Stomach (tissue), 19 donors: ENCODE measurements at places on chromosomes 5 and 9.

DNA sequence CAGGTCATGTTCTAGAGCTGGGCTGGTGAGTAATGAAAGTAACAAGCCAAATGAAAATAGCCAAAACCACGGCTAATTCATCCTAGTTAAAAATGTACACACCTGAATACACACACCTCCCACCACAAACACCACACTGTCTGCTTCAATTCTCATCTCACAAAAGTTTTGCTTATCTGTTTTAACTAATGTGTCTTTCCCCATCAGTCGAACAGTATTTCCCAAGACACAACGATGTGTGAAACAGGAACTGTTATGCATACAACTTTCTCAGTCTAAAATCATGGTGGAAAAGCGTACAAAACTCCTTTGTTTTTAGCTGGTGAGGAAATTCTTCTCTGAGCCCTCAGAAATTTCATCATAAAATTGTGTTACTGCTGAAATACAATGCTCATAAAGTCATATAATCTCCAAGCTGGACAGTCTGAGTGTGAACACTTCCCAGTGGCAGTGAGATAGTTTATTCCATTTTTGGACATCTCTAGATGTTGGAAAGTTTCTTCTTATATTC, 242.4 kb downstream of the EFNA5 start:
- DNase-seq, result no peak

- DNase-seq, result no peak
Observed at GRCh38 chr5:35438288-35438687, 179.4 kb upstream of the SPEF2 start.

- no peak for DNase-seq
Observed at GRCh38 chr9:68933434-68934328, 80.2 kb downstream of the PRKACG start.

DNA sequence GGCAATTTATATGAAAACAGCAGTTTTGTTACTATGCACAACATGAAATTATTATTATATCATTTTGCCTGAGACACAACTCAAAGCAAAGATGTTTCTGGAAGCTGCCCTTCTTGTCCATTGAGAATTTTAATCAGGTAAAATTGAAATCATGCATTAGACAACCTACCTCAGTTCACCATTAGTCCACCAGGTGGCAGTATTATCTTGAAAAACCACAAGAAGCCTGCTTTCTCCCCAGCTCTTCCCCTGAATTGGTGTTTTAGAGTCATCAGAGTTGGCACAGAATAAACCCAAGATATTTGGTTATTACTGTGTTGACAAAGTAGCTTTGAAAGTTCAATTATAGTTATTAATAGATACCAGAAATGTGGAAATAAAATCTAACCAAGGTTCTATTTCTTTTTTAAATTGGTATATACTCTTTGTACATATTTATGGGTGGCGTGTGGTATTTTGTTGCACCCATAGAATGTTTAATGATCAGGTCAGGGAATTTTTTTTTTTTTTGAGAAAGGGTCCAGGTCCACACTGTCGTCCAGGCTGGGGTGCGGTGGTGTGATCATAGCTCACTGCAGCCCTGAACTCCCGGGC, 25.7 kb downstream of the UTP15 start:
- DNase-seq, result peak; percentile 90

DNA sequence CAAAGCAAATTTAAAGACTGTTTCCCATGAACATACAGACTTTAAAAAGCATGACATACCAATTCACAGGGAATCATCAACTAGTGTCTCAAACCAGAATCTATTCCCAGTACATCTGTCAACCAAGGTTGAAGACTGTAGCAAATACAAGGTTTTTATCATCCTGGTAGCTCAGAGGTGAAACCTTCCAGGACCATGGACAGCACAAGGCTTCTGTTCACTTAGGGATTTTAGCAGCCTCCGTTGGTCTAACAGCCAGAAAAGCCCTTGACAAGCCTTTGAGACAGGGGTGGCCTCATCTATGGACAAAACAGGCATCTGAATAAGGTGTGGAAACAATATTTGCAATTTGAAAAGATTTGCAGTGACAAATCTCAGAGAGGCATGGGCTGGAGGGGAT, 119.0 kb downstream of the TRIM32 start:
- no peak for DNase-seq

GRCh38 chr9:7117676-7118561, 360.1 kb downstream of the KDM4C start:
- DNase-seq, result no peak

GRCh38 chr9:8494571-8494970, 695.0 kb upstream of the DMAC1 start:
- DNase-seq, result no peak

- DNase-seq, result no peak
Observed at GRCh38 chr5:53507013-53507412, 26.6 kb downstream of the FST start.
